ENCODE measurements at places on chromosomes 2 and 18.

DNA sequence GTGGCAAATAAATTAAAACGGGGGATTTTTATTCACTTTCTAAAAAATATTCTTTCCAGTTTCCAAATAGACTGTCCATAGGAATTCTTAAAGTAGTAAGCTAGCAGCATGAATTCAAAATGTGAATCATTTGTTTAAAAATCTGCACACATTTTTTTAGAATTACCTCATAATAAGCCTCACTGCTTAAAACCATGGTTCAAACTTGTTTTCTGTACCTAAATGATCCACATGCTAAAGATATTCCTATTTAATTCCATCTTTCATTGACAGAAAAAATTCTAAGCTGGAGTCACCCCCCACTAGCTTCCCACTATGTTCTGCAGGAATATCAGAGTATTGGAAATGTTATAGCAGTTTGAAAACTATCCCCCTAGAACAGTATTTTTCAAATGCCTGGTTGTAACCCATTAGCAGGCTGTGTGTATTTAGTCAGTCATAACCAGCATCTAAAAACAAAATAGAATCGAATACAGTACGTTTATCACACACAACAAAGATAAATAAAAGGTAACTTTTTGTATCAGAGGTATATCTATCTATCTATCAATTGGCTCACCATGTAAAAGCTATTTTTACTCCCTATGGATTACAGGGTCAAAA lies 11.2 kb upstream of the IKZF2 start:
- DNase-seq = no peak

DNA sequence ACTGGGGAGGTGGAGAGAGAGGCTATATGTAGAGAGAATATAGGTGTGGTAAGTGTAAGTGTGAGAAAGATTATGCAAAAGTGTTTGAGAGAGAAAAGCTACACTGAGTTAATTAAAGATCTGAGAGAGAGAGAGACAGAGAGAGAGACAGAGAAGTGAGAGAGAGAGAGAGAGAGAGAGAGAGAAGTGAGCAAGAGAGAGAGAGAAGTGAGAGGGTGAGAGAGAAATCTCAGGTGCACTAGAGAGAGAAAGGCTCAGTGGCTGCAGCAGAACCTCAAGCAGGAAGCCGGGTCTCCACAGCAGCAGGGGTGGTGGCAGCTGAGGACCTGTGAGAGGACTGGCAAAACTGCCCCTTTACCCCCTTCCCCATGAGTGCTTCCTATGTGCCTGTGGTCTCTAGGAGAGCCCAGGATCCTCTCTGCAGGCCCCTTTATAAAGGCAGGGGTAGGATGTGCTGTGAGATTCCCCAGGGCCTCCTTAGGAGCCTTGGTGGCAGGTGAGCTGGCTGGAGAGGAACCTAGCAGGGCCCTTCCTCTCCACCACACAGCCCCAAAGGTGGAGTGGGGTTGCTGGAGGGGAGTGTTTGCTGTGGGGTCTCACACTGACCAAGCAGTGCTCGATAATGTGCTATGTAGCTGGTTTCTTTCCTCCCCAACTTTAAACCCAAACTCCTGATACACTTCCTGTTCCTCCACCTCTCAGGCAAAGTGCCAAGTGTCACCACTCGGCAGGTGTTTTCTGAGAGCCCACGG lies 52.6 kb downstream of the SLC4A5 start:
- no peak for DNase-seq

- DNase-seq = no peak
These were observed 86.4 kb downstream of the XRCC5 start for GRCh38 chr2:216195565-216196029.

GRCh38 chr2:158743466-158743865 lies 51.7 kb upstream of the DAPL1 start:
- DNase-seq = no peak

DNA sequence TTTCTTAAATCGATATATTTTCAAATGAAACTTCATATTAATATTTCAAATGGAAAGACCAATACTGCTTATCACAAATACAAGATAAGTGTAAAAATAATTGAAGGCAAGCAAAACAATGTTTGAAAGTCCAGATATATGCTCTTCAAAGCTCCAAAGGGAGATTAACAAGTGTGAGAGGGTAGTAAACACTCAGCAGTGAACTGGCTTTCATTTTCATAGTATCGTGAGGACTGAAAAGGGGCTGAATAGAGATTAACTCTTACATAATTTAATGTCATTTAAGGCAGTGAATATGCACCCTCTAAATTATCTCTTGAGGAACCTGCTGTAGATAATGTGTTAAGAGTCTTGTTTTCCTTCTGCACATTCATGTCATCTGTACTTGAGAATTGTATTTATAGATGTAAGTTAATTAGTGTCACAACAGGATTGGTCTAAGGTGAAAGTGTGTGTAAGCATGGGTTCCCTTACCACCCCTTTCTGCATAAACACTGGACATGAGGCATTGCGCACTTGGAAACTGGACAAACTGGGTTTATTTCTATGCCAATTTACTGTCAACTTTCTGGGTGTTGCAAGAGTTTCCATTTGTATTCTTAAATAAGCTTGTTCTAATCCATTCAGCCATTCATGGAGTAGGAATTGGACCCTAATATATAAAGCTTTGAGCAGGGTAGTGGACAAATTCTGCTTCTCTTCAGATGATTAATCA lies 76.7 kb upstream of the SESTD1 start:
- DNase-seq = no peak

DNA sequence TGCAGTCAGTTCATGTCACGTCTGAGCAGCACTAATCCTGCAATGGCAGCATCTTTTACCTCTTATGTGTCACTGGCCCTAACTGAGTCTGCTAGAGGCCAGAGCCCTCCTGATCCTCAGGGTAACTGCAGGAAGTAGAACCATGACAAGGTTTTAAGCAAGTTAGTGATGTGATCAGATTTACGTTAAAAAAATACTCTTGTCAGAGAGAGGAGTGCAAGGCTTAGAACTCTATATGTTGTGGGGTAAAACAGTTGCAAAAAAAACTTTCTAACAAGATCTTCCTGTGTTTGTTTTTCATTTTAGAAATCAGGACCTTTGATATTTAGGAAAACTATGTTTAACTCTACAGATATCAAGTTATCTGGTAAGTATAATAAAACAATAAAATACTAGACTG lies 4.6 kb downstream of the TMEM87B start:
- no peak for DNase-seq

DNA sequence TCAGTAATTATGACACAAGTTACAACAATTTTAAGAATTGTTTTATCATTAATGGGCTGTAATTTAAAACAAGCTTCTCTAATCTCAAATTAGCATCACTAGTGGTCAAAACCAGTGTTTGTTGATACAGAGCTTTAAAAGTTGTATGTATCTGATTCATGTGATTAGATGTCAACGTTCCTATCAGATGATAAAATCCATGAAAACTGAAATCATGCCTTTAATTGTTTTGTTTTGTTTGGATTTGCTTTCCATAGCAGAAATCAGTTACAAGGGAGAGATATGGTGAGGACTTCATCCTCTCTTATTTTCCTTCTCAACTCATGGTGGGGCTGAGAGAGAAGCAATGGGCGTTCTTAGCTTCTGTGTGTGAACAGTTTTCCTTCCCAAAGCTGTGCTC lies 469.6 kb downstream of the PID1 start:
- no peak for DNase-seq

- no peak for DNase-seq
These were observed 22.5 kb upstream of the PLEKHM3 start for GRCh38 chr2:208047840-208048239.

DNA sequence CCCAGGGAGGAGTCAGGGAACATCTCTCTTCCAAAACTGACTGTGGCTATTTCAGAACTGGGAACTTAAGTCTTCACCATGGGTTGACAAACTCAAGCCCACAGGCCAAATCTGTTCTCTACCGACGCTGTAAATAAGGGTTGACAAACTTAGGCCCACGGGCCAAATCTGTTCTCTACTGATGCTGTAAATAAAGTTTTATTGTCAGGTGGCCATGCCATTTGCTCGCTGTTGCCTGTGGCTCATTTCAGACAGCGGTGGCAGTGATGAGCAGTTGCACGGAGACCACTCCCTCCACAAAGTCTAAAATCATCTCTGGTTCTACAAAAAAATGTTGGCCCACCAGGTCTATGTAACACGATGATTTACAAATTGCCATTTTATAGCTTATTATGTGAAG lies 160.9 kb downstream of the MYT1L start:
- DNase-seq = no peak

DNA sequence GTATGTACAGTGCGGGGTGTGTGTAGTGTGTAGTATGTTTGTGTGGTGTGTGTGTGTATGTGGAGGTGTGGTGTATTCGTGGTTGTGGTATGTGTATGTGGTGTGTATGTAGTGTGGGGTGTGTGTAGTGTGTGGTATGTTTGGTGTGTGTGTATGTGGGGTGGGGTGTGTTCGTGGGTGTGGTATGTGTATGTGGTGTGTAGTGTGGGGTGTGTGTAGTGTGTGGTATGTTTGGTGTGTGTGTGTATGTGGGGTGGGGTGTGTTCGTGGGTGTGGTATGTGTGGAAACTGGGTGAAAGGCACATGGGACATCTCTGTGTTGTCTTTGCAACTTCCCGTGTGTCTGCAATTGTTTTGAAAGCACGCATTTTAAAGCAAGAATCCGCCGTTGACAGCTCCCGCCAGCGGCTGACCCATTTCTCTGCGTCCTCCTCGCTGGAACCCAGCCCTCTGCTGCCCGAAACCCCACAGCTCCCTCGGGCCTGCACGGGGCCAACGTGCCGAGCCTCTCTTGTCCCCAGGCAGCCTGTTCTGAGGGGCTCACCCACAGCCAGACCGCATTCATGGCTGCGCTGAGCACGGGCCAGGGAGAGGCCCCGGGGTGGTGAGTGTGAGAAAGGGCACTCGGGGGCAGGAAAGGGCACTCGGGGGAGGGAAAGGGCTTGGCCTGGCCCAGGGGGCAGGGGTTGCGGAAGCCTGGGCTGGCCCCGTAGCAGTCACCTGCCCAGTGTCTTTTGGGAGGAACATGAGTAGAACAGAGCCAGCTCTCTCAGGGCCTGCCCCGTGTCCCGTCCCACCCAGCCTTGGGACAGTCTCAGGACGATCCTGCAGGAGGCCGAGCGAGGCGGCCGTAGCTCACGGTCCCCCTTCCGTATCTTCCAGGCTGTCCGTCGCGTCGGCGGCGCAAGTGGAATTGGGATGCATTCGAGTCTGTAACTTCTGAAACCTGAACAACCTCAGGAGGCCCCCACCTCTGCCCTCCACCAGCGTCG lies 61.4 kb downstream of the TWIST2 start:
- no peak for DNase-seq

DNA sequence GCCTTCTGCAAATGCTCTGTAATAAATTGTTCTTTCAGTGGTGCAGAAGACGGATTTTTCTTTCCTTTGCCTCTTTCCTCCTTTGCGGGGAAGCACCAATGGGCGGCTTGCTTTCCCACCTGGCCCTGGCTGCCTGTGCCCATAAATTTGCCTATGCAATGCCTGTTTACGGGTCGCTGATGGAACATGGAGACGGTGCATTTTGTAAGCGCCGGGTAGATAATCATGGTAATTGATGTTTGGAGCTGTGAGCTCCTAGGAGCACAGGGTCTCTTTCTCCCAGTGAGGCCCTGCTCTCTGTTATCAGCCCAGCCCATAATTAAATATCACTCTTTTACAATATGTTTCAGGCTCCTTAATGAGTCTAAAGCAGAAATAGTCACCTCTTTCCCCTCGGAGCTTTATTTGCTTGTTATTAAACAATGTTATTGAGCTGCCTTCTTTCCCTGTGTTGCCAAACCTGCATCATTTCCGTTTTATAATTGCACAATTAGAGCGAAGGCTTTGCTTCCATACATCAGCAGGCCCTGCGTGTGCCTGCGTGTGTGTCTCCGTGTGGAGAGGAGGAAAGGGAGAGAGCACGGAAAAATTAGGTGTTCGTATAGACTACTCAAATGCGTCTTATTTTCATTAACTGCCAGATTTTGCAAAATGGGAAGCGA lies 437.4 kb upstream of the POU3F3 start:
- DNase-seq = no peak

- DNase-seq = no peak
These were observed 18.5 kb downstream of the TRAF3IP1 start for GRCh38 chr2:238338710-238339394.

GRCh38 chr2:38702413-38702812 lies 36.5 kb downstream of the GALM start:
- DNase-seq = no peak

DNA sequence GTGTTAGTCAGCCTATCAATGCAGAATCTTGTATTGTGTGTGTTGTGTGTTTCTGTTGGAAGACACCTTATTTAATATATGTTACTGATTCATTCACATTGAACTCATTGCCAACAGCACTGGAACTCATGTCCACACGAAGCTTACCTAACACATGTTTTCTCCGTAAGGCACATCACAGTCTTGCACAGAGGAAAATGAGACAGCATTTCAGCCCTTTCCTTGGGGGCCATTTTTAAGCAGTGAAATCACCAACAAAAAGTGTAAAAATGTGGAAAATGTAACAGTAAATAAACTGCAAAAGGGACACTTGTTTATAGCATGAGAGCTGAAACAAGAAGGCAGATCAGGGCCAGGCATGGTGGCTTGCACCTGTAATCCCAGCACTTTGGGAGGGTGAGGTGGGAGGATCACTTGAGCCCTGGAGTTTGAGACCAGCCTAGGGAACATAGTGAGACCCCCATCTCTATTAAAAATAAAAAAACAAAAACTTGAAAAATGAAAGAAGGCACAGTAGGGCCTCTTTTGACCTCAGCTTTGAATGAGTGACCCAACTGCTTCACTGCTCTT lies 306.0 kb downstream of the MYCN start:
- DNase-seq = no peak

DNA sequence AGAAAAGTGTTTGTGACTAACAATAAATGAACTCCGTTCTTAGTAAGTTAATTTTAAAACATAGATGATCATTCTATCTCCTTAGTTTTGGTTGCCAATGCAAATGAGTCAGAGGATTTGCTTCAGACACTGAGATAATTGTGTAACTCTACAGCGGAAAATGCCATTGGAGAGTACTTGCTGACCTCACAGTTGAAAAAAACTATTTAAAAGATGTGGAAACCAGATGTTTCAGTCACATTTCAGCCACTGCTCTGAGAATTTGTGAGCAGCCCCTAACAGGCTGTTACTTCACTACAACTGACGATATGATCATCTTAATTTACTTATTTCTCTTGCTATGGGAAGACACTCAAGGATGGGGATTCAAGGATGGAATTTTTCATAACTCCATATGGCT lies at the start of gene TNFAIP6:
TNFAIP6 (plus strand) TSS at position 234 of the 400 bp plus-strand sequence; CDS start at position 309, 75 bp downstream.
- no peak for DNase-seq

DNA sequence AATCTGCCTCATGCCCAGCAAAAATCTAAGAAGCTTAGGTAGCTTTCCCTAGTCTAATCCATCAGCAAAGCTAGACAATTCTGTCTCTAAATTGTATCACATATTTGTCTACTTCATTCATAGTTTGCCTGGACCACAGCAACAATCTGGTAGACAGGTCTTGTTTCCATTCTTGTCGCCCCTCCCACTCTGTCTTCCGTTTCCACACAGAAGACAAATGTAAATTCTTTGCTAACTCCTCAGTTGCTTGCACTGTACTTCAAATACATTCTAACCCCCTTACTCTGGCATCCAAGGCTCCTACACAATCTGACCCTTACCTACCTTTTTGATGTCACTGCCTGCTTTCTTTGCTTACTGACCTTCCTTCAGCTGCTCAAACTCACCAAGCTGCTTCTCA lies 40.1 kb downstream of the THUMPD2 start:
- DNase-seq = no peak
